Lung (tissue), 17 donors: ENCODE measurements at places on chromosomes 3 and 15.
A peak's percentile ranks its signal among the peaks of the same experiment; 100 is the strongest.

GRCh38 chr3:178200316-178200715 is 335.9 kb upstream of the KCNMB2 start:
- DNase-seq = no peak

DNA sequence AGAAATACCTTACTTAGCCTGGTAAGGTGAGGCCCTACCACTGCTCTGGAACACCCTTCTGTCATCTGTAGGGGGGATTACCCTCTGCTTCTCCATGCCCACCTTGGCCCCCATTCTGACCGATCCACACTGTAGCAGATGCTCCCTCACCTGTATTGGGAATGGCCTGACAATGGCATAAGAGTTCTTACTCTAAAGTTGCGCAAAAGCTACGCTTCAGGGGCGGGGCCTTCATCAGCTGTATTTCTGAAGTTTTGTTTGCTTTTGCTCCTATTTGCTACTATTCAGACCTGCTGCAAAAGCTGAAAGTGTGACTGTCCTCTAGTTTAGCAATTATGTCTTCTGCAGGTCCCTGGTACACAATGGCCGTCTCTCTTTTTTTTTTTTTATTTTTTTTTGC is 252.6 kb downstream of the TLE3 start:
- no peak for DNase-seq

- DNase-seq = no peak
Observed at GRCh38 chr15:48781017-48781416, 29.9 kb downstream of the CEP152 start.

- no peak for DNase-seq
Observed at GRCh38 chr3:156522673-156523072, 32.2 kb downstream of the SSR3 start.

DNA sequence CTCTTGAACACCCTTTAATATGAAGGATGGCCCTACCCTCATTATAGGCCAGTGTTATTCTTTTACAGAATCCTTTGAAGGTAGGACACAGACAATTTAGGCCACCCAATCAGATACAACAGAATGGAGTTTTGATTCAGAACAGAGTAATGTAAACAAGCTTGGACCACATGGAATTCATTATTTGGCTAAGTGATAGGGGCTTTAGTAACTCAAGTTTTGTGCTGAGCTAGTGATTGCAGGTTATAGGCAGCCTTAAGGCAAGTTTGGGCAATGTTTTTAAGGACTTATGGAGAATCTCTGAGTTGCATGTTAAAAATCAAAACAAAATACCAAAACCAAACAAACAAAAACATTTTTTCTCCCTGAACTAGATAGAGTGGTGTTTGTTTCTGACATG is 312.1 kb upstream of the ROBO1 start:
- DNase-seq = no peak

DNA sequence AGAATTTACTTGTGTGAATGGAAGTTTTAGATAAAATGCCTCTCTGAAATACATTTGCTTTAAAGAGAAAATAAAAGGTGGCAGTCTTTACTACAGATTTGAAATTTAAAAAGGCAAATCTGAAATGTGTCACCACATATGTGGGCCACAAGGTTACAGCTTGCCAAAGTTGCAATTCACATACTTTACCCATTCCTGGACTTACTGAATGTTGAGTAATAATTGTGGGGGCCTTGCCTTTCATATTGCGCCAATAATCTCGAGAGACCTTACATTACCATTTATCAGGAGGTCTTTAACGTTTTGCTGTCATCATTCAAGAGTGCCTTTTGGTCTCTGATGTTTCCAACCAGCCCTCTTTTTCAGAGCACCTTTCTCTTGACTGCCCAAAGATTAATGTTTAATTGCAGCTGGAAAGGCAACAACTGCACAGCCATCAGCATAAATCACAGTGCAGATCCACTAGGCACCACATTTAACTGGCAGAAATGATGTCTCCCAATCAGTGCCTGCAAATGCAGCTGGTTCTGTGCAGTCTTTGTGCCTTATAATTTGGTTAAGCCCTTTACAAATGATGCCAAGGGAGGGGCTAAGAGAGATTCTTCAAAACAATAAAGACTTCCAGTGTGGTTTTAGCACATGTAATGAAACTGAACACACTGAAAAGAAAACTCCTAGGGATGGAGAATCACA is 206.8 kb downstream of the MAGI1 start:
- DNase-seq = no peak

DNA sequence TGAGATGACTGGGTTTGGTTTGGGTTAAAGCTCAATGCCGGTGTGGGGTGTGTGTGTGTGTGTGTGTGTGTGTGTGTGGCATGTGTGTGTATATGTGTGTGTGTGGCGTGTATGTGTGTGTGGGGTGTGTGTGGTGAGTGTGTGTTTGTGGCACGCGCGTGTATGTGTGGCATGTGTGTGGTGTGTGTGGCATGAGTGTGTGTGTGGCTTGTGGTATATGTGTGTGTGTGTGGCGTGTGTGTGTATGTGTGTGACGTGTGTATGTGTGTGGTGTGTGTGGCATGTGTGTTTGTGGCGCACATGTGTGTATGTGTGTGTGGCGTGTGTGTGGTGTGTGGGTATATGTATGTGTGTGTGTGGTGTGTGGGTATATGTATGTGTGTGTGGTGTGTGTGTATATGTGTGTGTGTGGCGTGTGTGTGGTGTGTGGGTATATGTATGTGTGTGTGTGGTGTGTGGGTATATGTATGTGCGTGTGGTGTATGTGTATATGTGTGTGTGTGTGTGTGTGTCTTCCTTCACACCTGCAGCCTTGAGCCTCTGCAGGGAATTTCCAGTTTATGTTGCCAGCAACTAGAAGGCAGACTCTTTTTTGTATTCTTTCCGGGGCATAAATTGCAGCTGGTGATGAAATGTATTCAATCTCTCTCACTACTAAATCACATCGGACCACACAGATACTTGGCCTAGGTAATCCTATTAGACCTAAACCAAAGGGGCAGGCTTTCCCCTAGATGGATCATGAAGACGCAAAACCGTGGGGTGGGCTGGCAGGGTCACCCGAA is 34.8 kb downstream of the CHRD start:
- DNase-seq = no peak

DNA sequence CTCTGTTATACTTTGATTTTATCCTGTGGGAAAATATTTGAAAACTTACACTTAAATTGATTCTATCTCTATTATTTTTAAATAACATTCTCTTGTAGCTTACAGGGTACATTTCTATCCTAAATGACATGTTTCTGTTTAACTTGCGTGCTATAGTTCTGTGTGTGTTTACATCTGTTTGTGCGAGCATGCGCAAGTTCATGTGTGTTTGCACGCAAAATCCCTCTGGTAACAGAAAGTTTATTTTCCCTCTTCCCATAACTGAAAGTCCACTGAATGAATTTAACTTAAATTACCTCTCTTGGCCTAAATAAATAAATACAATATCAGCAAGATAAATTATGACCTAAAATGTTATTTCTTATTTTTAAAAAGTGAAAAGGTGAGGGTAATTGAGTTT is 117.3 kb upstream of the NEO1 start:
- DNase-seq = peak; percentile 5

GRCh38 chr3:190666821-190667220 is 152.9 kb downstream of the IL1RAP start:
- no peak for DNase-seq

DNA sequence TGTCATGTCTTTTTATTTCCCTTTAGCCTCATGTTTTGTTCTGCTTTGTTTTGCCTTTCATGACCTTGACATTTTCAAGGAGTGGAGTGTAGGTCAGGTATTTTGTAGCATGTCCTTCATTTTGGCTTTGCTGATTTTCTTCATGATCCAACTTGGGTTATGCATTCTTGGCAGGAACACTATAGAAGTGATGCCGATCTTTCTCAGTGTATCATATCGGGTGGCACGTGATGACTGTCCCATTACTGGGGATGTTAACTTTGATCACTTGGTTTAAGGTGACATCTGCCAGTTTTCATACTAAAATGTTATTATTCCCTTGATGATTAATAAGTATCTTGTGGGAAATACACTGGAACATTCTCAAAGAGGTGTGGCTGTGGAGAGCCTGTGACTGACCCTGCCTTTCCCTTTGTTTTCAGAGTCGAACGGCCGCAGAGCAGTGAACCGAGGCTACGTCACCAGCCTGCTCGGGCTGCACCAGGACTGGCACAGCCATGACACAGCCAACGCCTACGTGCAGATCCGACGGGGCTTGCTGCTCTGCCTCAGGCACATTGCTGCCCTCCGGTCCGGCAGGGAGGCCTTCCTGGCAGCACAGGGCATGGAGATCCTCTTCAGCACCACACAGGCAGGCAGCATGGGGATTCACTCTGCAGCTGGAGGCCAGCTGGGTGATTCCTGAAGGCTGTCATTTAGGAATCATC is 167.7 kb downstream of the AGBL1 start:
- no peak for DNase-seq

DNA sequence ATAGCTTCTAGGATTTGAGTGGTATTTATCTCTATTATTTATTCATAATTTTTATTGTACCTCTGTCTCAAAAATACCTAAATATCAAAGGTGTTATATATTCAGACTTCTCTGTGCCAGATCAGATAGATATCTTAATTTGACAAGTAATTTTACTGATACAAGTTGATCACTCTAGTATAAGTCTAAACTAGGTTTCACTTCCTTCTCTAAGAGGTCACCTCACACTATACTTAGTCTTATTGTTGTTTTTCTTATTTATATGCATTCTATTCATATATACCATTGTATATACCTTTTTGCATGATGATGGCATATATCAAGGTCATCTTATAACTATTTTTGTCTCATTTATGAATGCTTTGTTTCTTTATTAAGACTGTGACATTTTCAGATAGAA is 26.4 kb upstream of the HGD start:
- no peak for DNase-seq

DNA sequence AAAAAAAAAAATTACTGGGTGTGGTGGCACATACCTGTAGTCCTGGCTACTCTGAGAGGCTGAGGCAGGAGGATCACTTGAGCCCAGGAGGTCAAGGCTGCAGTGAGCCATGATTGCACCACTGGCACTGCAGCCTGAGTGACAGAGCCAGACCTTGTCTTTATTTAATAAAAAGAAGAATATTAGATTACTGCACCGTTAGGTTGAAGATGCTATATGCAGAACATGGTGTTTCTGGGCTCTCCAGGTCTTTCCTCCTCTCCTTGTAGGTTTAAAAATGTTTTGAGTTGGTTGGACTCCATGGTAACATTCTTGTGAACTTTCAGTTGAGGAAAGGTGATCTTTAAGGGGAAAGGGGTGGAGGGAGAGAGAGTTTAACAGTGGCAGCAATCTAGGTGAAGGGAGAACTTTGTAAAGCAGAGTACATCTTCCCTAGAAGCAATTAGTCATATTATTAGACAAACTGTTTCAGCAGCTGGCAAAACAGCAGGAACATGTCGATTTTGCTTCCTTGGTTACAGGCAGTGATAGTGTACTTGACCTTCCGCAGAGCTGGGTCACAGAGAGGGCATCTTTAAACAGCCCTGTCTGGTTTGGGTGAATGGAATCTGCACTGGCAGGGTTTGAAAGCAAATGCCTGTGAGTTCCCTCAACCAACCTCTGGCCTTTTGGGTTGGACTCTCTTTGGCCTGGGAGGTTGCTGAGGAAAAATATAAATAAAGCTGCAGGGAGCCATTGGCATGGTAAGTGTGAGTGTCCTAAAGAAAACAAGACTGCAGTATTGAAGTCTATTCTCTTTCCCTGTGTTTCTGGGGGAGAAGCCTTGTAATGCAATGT is 42.8 kb downstream of the NR2C2 start:
- peak; percentile 58 for DNase-seq

- no peak for DNase-seq
Observed at GRCh38 chr3:132756108-132756650, 34.0 kb upstream of the NPHP3 start.

GRCh38 chr3:152196782-152197181 is 71.9 kb upstream of the MBNL1 start:
- DNase-seq = no peak

GRCh38 chr15:98715401-98715800 is 67.1 kb downstream of the IGF1R start:
- no peak for DNase-seq

GRCh38 chr15:94417501-94418293 is 186.3 kb downstream of the MCTP2 start:
- DNase-seq = no peak

DNA sequence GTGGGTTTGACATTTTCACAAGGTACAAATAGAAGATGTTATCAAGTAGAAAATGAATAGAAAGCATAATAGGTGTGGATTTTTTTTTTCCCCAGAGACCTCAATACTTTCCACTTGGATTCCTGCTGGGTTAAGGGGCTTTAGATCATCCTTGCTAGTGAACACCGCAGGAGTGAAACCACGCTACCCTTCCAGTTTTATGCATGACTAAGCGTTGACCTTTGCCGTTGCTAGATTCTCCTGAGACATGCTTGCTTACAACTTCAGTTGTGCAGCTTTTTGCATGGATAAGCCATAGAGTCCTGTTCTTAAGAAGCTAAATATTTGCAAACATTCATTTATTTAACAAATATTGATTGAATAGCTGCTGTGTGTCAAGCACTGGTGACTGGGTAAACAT is 299.7 kb upstream of the LMCD1 start:
- DNase-seq = no peak

- DNase-seq = peak; percentile 40
Observed at GRCh38 chr3:126474498-126475412, 936 bp downstream of the ZXDC start.

- no peak for DNase-seq
Observed at GRCh38 chr3:41502023-41502422, 302.7 kb downstream of the CTNNB1 start.

DNA sequence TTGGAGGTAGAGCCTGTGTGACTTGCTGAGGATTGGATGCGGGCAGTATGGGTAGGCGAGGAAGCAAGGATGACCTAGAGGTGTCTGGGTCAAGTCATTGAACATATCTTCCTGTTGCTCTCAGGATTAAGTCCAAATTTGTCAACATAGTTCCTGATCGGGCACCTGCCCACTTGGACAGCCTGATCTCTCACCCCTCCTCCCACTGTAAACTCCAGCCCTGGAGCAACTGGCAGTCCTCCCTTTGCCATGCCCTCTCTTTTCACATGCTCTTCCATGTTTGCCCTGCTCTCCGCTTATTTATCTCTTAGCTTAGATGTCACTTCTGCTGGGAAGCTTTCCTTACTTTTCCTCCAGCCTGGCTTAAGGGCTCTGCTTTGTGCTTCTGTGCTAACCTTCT is 47.6 kb upstream of the PPP4R2 start:
- no peak for DNase-seq

DNA sequence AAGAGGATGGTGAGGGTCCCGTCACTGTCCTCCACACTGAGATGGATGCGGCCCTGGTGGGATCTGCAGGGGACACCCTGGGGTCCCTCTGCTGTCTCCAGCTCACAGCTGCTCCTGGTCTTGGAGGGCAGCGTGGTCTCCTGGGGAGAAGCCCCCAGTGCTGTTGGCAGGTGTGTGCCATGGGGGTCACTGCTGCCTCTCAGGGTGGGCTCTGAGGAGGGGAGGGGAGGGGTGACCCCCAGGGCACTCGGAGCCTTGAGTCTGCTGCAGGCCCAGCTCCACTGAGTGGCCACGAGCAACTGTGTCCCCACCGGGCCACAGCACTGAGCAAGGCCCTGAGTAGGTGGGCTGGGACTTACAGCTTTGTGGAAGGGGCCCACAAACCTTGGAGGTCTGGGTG is 34.7 kb downstream of the KLHL25 start:
- no peak for DNase-seq
